ENCODE measurements at places on chromosomes 1 and 21.
A peak's percentile ranks its signal among the peaks of the same experiment; 100 is the strongest.

GRCh38 chr1:207039380-207040180, 7.0 kb upstream of the C1orf116 start:
- peak; percentile 21 for DNase-seq

DNA sequence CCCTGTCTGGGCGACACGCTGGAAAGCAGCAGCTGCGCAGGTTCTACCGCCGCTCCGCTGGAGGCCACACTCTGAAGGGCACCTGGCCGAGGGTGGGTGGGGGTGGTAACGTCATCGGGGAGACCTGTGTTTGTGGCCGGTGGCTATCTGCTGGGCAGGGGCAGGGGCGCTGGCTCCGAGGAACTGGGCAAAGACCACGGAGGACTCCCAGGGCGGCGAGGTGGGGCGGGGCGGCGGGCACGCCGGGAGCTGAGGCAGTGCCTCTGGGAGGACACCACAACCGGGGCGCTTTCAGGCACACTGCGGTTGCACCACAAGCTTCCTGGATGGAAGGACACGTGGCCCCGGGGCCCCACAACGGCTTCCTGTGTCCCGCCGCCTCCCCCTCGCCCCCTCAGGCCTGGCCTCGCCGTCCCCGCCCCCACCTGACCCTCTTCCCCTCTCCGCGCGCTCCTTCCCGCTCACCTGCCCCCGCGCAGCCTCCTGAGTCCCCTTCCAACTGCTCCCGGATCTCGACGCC, 3.3 kb upstream of the DENND2D start:
- DNase-seq, result peak; percentile 65

- DNase-seq, result no peak
These were observed 110.2 kb downstream of the MATN1 start for GRCh38 chr1:30613188-30613587.

GRCh38 chr1:165287329-165287728, 69.2 kb downstream of the LMX1A start:
- DNase-seq, result no peak

DNA sequence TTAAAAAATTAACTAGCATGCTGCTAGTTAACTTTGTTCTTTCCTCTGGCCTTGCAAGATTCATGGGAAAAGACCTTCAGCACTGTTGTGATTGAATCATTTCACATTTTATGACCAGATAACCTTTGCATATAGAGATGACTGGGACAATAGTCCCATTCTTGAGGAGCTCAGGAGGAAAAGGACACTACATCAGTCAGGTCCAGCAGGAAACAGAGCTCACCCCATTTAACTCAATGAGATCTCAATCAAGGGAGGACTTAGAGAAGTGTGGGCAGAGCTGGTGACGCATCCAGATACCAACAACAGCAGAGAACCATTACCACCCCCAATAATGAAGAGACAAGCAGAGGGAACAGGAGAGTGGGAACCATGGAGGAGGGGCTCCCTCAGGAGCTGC, 109.4 kb upstream of the GUCA2B start:
- DNase-seq, result no peak

- no peak for DNase-seq
These were observed 95.2 kb downstream of the KCNJ15 start for GRCh38 chr21:38351961-38352521.

DNA sequence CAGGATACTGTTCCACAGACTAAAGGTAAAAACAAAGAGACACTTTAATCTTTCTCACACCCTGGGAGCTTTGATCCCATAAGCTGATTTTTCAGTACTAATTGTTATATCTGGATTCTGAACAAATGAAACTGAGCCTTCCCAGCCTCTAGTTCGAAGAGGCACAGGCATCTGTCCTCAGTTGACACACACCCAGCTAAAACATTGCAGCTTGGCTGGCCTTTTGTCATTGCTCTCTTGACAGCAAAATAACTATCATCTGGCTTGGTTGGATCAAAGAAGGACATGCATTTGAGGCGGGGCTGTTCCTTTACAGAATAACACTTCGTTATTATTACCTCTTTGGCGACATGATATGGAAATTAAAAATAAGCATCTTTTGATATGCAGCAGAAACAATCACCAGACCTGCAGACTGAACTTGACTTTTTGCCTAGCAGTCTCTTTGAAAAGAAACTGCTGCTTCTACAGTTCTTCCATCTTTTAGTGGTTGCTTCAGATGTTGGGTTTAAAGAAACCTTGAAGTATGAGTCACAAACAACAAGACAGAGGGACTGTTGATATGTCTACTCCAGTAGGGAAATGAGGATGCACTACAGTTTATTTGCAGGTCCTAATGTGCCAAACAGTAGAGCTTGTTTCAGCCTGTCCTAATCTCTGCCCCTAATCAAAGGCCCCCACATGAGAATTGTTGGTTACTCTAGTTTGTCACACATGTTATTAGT, 166.5 kb downstream of the TPR start:
- no peak for DNase-seq

DNA sequence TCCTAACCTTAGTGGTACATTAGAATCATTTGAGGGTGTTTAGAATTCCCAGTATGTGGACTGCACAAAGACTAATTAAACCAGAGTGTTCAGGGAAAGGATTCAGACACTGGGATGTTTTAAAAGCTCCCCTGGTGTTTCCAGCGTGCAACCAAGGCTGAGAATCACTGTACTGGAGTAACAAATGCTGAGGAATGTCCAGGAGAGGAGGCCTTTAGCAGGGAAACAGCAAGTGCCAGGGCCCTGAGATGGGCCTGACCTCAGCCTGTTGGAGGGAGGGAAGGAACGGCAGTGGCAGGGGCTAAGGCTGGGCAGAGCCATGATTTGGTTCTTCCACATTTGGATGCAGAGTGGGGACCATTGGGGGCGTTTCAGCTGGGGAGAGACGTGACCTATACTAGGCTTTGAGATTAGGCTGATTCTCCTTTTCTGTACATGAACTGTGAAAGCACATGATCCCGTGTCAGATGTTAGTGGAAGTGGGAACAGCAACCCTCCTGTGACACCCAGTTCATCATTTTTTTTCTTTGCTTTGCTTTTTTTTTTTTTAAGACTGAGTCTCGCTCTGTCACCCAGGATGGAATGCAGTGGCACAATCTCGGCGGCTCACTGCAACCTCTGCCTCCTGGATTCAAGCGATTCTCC, 49.3 kb downstream of the KANK4 start:
- no peak for DNase-seq

- no peak for DNase-seq
These were observed at the start of gene KRTAP12-2 for GRCh38 chr21:44666401-44667320. KRTAP12-2 (minus strand) TSS chr21:44666927; CDS start chr21:44666886, 41 bp downstream.

- no peak for DNase-seq
These were observed 86.8 kb downstream of the GDAP2 start for GRCh38 chr1:117842408-117843170.

DNA sequence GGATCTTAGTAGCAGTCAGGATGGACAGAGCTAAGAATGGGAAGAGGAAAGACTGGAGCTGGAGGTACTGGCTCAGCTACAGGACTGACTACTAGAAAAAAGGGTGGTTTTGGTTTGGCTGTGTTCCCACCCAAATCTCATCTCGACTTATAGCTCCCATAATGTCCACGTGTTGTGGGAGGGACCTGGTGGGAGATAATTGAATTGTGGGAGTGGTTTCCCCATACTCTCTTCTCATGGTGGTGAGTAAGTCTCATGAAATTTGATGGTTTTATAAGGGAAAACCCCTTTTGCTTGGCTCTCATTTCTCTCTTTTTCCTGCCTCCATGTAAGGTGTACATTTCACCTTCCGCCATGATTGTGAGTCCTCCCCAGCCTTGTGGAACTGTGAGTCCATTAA, 466.5 kb upstream of the DEPDC1 start:
- no peak for DNase-seq

GRCh38 chr1:18612073-18612472, 18.6 kb upstream of the PAX7 start:
- DNase-seq, result no peak

DNA sequence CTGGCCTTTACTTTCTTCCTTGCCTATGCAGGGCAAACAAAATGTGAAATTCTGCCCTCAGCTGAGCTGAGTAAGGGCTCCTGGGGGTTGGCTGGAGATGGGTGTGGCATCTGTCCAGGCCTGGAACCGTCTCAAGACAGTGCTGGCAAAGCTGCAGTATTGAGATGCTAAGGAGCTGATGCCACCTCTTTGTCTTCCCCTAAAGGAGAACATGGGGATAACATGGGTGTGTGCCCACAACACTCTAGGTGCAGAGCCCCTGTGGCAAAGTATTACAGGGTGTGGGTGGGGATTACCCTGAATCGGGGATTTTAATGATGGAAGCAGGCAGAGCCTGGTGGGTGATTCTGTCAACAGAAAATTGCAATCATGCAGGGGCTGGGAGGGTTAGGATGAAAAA, 2.5 kb upstream of the ST3GAL3 start:
- no peak for DNase-seq

DNA sequence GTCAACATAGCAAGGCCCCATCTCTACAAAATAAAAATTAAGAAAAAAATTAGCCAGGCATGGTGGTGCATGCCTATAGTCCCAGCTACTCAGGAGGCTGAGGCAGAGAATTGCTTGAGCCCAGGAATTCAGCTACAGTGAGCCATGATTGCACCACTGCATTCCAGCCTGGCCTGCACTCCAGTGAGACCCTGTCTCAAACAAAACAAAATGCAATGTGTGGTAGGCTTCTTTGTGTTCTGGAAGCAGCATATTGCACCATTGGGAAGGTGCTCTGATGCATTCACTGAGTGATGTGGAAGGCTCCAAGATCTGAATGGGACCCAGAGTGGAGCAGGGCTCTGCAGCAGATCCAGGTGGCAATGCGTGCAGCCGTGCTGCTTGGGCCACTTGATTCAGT, 99.6 kb upstream of the COG2 start:
- no peak for DNase-seq

GRCh38 chr1:30373471-30374399, 349.6 kb downstream of the MATN1 start:
- peak; percentile 29 for DNase-seq

- DNase-seq, result no peak
These were observed 65.7 kb downstream of the KIF26B start for GRCh38 chr1:245220381-245220985.

DNA sequence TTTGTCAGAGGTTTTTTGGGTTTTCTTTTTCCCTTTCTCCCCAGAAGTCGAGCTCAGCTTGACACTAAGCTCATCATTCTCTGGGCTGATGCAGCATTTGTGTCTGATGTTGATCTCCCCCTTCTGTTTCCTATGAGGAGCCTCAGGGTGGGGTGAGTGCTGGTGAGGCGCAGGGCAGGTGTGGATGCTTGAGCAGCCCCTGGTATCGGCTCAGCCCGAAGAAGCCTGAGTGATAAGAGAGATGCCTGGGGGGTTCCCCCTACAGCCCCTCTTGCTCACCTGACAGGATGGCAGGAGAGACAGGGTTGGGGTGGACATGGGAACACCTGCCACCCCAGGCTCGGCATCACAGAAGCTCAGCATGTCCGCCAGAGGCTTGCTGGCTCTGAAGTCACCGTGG, 239.0 kb downstream of the RHOU start:
- no peak for DNase-seq

DNA sequence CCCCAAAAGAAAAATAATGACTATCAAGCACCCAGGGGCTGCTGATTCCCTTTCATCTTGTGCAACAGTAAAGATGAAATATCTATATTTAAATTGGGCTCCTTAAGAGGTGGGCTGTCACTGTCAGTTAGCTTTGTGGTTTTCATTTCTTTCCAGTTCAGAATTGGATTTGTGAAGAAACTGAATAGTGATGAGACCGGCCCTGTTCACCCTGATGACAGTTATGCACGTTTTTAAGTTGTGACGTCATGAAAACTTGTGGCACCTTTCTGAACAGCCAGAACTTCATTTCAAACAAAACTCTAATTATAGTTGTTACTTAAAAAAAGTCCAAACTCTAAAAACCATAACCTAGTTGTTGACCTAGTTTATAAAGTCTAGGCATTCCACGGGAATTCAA, 125.9 kb downstream of the RUNX1 start:
- DNase-seq, result no peak

DNA sequence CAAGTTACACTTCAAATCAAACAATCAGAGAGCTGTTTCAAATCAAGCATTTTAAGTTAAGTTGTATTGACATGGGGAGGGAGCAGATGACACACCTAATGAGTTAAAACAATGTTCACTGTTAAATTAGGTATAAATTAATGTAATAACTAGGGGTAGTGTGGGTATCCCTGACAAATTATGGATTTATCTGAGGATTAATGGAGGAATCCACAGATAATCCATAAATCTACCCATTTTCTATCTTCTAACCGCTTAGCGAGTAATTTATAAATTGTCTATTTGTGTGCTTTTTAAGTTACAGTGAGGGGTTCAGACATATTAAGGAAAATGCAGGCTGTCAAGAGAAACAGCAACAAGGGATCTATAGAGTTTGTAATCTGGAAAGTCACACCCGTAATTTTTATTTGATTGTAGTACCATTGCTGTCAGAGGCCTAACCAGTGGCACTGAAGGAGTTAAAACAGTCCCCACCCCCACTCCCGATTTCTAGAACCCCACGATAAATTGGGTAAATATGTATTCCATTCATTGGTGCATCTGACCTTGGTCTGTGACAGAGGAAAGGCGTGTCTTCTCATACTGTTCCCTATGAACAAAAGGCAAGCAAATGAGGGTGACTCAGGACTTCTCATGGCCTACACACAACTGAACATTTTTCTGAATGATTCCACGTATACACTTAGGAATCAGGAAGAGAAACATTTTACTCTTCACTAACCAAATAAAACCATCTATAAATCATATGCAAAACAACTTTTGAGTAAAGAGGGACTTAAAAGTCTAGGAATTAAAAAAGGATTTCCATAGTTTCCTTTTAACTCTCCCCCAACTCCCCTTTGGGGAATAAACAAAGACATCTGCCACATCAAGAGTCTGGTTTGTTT, 7.4 kb downstream of the IRF2BP2 start:
- DNase-seq, result no peak

DNA sequence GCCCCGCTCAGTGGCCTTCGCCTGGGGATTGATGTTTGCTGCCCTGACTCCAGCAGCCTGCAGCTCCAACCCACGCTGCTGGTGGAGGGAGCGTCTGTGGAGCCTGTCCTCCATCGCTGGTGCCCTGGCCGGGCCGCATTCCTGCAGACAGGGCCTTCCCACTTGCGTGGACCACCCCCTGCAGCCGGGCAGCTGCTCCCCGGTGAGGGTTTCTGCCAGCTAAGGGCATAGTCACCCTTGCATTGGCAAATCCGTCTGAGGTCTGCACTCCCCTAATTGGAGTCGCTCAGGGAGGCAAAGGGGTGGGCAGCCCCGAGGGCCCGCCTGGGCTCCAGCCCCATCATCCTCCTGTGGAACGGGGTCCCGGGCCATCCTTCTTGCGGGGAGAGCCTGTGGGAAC, 43.5 kb downstream of the PRDM16 start:
- DNase-seq, result no peak

- DNase-seq, result no peak
These were observed 25.7 kb downstream of the ATF3 start for GRCh38 chr1:212634252-212634651.
